ENCODE measurements at places on chromosomes 12 and 14.

DNA sequence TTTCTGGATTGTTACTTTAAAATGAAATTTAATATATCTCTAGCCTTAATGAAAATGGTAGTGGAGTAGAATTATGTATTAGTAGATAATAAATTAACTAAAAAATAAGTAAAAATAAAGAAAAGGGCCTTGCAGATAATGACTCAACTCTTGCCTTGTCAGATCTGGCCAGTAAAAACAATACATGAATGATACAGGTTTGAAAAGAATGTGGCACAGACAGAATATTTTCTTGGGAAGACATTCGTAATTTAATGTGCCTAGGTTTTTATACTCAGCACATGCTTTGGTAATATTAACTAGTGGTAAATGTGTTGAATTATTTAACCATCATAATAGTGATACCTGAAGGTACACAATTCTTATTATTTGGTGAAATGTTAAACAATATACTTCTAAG lies 28.3 kb downstream of the ATF7IP start:
- no peak for DNase-seq

DNA sequence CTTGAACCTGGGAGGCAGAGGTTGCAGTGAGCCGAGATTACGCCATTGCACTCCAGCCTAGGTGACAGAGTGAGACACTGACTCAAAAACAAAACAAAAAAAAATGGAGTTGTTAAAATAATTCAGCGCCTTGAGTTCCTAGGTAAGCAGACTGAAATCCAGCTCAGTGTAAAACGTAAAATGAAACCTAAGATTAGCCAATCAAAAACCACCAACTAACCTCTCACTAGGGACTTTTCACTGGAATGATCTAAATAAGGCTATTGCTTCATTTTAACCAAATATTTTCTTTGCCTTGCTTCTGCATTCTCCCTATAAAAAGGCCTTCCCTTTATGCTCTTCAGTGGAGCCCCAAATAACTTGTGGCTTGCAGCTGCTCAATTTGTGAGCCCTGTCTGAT lies 91.6 kb upstream of the HIF1A start:
- DNase-seq = no peak

GRCh38 chr12:28378736-28379135 lies 188.5 kb downstream of the CCDC91 start:
- DNase-seq = no peak

DNA sequence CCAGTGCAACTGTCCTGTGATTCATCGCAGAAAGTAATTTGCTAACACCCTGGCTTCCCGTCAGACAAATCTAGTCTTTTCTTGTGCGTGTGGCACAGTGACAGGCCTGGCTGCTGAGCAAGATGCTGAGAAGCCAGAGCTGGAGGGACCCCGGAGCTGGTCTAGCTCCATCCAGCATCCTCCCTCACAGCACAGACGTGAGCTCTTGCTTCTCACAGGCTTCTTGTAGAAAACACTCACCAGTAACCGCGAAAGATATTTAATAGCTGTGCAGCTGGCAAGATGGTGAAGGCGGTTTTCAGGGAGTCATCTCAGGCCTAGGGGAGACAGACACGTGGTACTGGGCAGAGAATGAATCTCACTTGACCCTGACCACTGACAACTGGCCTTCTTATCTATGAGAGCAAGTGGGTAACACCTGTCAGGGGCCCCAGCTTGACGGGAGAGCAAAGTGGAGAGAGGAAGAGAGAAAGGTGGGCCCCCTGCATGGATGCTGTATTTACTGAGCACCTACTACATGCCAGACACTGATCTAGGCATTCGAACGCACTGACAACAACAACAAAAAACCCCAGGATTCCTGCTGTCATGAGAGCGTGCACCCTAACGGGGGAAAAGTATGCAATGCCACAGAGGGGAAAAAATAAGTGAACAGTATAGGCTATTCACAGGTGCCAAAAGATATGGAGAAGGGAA lies 63.3 kb downstream of the CCDC88C start:
- DNase-seq = no peak

- DNase-seq = no peak
Observed at GRCh38 chr12:83110424-83110823, 423.7 kb downstream of the TMTC2 start.

GRCh38 chr12:52291267-52291935 lies at the start of gene KRT81:
TSS of gene KRT81 (minus strand) at chr12:52291534. CDS start at chr12:52291465, 69 bp downstream.
- DNase-seq = no peak

DNA sequence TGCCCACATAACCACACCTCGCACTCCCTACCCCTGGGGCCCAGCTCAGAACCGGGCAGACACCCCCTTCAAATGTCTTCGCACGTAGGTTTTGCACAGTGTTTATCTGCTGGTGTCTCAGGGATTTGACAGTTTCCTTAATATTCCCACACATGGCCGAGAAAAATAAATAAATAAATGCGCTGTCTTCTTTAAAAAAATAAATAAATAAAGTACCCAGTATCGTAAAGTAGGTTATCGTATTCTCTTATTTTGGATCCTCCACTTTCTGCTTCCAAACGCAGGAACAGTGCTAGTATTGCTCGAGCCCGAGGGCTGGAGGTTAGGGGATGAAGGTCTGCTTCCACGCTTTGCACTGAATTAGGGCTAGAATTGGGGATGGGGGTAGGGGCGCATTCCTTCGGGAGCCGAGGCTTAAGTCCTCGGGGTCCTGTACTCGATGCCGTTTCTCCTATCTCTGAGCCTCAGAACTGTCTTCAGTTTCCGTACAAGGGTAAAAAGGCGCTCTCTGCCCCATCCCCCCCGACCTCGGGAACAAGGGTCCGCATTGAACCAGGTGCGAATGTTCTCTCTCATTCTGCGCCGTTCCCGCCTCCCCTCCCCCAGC lies 710 bp upstream of the FOS start:
- DNase-seq = no peak

- DNase-seq = no peak
Observed at GRCh38 chr12:121894633-121895032, 6.0 kb downstream of the PSMD9 start.
